ENCODE measurements at places on chromosomes 7 and 10.

DNA sequence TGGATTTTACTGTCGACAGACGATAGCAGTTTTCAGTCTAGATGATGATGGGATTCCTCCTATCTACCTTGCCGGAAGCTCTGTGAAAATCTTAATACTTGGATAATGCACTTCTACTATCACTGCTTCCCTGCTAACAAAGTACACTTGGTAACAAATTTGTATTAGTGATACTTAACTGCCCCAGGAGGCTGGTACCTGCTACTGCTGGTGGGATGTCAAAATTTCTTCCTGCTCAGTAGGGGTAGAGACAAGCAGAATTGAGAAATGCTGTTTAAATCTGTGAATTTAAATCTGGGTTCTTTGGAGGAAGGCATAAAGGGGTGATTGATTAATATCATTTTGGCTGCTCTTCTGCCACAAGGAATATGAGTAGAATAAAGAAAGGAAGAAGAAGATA, 99.8 kb upstream of the STRIP2 start:
- DNase-seq, result no peak

- DNase-seq, result no peak
These were observed 35.5 kb downstream of the TMEM26 start for GRCh38 chr10:61417661-61418060.

GRCh38 chr7:50056131-50056530, 36.9 kb downstream of the ZPBP start:
- DNase-seq, result no peak

- no peak for DNase-seq
These were observed 37.4 kb downstream of the DNAJC9 start for GRCh38 chr10:73209705-73210104.

DNA sequence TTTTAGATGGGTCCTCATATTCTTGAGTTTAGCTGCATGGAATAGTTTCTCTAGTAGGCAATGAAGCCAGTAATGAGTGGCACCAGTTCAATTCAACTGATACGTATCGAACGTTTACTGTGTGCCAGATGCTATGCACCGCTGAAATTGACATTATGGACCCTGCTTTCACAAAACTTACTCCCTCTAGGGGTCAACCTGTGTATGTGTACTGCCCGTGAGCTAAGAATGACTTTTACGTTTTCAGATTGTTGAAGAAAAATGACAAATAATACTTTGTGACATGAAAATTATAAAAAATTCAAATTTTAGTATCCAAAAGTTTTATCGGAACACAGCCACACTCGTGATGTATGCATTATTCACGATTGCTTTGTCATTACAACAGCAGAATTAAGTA, 95.5 kb downstream of the ZMYND11 start:
- DNase-seq, result no peak

GRCh38 chr10:38118072-38118807, 24.1 kb downstream of the ZNF37A start:
- no peak for DNase-seq
